ENCODE measurements at places on chromosomes 6 and 20.

DNA sequence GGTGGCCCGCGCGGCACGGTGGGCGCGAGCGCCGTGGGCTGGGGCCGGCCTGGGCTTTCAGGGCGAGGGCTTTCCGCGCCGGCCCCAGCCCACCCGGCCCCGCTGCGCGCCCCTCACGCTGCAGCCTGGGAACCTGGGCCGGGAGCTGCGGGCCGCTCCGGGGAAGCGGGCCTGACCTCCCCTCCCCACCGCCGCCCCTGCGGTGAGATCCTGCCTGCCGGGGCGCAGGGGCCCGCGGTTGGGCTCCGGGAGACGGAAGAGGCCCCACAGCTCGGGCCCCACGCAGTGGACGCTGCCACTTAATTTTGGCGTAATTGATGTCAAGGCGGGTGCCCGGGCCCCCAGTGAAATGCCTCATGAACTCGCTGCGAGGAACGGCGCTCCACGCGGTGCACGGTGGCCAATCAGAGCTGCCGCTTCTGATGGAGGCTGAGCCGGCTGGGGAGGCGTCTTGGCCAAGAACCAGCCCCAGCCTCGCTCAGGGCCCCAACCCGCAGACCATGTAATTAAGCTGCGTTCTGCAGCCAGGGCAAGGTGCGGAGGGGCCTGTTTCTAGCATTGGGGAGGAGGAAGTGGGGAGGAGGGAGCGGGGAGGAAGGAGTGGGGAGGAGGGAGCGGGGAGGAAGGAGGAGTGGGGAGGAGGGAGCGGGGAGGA, 96.1 kb upstream of the BHLHE23 start:
- peak; percentile 50 for DNase-seq

DNA sequence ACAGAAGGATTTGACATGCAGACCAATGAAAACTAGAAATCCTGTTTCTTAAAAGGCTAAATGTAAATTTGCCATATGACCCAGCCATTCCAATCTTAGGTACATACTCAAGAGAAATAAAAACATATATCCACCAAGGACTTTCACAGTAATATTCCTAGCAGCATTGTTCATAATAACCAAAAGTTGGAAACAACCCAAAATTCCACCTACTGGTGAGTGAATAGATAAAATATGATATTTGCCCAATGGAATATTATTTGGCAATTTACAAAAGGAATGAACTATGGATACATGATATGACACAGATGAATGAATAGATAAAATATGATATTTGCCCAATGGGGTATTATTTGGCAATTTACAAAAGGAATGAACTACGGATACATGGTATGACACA, 22.7 kb downstream of the MTCL3 start:
- no peak for DNase-seq

- DNase-seq = no peak
Measured at GRCh38 chr20:46970937-46971630, 76.4 kb downstream of the EYA2 start.

- no peak for DNase-seq
Measured at GRCh38 chr20:25303292-25304024, 55.6 kb downstream of the PYGB start.

DNA sequence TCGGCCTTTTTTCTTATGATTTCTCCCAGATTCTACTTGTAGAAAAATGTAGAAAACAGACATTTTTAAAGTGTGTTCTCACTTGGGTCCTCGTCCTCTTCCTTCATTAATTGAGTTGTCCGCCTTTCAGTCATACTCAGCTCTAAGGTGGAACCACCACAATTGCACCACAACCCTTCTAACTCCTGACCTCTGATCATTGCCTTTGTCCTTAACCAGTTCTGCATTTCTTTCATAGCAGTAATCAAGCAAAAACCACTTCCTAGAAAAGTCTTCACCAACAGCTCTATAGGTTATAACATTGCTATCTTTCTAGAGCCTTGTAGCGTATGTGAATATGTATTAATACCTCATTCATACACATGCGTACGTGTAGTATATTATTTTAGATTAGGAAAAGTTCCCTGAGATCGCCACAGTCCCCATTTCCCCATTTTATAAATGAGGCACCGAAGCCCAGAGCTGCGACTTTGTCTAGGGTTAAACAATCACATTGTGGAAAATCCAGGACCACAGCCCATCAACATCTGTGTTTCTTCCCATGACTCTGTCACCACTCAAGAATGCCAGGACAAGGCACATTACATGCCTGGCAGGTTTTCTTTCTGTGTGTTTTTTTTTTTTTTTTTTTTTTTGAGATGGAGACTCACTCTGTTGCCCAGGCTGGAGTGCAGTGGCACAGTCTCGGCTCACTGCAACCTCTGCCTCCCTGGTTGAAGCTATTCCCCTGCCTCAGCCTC, 175.5 kb downstream of the BTBD3 start:
- DNase-seq = no peak

DNA sequence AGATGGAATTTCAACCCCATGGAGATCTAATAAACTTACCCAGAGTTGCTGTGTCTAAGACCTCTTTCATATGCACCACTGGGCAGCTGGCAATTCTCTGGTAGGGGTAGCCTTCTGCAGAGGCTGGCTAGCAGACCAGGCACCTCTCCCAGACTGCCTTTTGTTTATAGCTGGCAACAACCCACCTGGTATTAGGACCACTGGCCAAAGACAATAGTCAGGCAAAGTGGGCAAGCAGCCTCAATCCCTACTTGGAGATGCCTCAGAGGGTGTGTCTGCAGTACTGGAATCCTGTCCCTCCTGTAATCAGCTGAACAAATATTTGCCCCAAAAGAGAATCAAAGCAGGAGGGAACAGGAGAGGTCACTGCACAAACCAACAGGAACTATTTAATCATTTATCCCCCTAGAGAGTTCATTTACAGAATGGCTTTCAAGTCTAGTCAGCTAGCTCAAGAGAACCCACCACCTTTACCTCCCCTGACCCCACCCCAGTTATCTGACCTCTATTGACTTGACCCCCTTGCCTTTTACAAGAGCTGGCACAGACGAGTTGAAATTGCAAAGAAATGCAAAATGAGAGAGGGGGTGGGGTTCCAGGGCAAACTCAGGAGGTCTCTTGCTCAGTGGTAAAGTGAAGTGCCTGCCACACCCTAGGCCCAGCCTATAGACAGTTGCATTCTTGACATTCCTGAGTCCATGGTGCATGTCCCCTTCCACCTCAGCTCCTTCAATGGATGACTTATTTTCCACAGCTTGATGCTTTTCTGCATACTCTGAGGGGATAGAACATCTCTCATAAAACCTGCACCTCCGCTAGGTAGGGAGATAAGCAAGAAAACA, 2.8 kb downstream of the BCL2L1 start:
- no peak for DNase-seq

GRCh38 chr6:112939563-112939962, 592.4 kb downstream of the RFPL4B start:
- no peak for DNase-seq

DNA sequence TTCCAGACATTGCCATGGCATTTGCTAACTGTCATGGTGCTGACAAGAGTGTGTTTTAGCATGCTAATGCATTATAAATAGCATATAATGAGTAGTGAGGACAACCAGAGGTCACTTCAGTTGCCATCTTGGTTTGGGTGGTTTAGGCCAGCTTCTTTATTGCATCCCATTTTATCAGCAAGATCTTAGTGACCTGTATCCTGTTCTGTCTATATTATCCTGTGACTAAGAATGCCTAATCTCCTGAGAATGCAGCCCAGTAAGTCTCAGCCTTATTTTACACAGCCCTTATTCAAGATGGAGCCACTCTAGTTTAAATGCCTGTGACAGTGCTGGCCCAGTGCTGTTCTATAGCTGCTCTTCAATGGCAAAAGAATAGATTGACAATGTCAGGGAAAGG, 781.0 kb upstream of the ADGRB3 start:
- no peak for DNase-seq

DNA sequence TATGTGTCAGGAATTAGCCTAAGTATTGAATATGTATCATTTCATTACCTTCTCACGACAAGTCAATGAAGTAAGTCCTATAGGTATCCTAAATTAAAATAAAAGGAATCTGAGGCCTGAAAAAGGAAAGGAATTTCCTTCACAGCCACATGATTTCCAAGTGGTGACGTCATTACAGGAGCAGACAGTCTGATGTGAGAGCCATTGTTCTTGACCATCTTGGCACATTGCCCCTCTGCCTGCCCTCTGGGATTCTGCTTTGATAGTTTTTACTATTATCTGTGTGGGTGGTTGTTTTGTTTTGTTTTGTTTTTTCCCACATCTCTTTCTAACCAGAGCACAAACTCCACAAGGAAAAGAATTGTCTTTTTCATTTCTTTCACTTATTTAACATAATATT, 219.8 kb upstream of the UFL1 start:
- no peak for DNase-seq

DNA sequence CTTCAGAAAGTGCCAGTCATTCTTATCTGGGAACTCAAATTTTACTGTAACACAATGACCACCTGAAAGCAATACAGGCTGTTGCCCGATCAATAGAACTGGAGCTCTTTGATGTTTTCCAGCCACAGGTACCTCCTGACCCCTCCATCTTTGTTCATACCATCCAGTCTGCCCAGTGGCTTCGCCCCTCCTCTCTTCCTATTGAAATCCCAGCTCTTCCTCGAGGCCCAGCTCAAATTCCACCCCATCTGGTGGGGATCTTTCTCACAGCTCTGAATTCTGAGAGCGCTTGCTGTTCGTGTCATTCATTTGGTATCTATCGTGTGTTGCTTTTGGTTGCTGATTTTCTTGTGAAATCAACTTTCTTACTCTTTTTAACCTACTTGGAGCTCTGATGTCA, 87.9 kb upstream of the CNKSR3 start:
- DNase-seq = no peak

- DNase-seq = no peak
Measured at GRCh38 chr6:169038691-169039090, 215.0 kb downstream of the THBS2 start.

GRCh38 chr6:15464211-15464725, 198.6 kb downstream of the DTNBP1 start:
- DNase-seq = peak; percentile 50

DNA sequence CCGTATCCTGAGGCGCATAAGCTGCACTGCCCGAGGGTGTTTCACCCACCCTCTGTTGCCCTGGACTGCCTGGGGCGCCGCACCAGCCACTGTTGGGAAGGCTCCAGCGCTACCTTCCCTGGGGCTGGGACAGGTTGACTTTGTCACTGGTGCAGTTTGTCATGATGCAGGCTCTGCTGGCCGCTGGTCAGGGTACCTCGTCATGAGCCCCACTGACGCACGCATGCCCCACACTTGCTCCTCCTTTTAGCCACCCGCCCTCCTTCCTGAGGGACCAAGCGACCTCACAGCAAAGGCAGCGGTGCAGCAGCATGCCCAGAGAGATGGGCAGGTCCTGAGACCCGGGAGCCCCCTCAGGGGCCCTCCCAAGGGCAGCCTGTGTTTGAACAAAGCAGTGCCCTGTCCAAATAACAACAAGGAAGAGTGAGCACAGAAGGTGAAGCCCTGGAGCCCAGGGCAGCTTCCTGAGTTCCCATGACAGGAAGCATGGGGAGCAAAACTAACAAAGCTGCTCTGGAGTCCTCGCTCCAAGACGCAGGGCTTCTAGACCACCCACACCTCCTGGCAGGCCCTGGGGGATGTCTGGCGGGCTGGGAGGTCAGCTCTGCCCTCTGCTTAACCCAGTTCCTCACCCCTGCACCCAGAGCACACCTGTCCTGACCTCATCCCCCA, 50.1 kb upstream of the SMOC2 start:
- no peak for DNase-seq

DNA sequence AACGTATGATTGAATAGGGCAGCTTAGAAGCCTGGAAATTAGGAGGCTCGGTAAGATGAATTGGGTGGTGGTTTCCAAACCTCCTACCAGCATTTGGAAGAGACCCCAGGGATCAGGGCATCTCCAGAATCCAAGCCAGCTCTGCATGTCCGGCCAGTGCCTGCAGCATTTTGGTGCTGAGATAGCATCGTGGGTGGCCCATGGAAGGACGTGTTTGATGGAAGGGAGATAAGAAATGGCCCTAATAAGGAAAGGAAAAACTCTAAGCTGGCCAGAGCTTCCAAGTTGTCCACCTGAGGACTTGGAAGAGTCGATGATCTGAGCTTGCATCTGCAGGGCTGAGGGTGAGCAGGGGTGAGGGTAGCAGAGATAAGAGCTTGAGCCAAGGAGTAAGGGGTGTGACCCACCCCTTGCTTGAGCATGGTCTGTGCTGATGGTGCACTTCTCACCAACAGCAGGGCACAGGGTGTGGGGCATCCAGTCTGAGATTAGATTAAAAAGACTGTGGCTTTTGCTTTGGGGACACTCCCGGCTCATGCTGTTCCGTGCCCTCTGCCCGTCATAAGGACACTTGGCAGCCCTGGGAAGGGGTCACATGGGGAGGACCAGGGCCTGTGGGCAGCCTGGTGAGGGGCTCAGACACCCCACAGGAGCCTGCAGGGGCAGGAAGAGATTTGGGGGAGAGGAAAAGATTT, 213.2 kb downstream of the ERMARD start:
- DNase-seq = no peak

GRCh38 chr6:150586850-150587359, 12.8 kb upstream of the PLEKHG1 start:
- DNase-seq = no peak

- DNase-seq = no peak
Measured at GRCh38 chr6:21225912-21226311, 367.6 kb upstream of the SOX4 start.

- DNase-seq = no peak
Measured at GRCh38 chr6:139485742-139486475, 111.5 kb upstream of the CITED2 start.

All from T-helper 9 cell (primary cell).